Amniotic epithelial cell (primary cell): ENCODE measurements at places on chromosomes 11 and 22.

GRCh38 chr11:128311742-128312719 lies 275.3 kb downstream of the ETS1 start:
- no peak for DNase-seq

GRCh38 chr11:33941637-33942160 lies 49.8 kb upstream of the LMO2 start:
- peak; percentile 9 for DNase-seq

DNA sequence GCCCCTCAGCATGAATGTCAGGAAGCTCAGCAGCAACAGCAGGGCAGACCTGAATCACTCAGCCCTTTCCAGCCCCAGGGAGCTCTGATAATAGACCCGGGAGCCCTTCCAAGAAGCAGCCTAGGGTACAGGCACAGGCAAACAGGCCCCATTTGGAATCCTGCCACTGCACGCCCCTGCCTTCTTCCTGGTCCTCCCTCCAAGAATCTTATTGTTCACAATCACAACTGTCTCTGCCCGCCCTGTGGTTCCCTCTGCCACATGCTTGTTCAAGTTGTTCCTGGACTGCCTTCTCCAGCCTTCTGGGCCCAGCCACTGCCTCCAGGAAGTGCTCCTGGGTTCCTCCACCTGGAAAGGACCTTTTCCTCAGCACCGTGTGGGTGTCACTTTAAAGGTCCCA lies 54.6 kb downstream of the LRRC32 start:
- peak; percentile 54 for DNase-seq

DNA sequence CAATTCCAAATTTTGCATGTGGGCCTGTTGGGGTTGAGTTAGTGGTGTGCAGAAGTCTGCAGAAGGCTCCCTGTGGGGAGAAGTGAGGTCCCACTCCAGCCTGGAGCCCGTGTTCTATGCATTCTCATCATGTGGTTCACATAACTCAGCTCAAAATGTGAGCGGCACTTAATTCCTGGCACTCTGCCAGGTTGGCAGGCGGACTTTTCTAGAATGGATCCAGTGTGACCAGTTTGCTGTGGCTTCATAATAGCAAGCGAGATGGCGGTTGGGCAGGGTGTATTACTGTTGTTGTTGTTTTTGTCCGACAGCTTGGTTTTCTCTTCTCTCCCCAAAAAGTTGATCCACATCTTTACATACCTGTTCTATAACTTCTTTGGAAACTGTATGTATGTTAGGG lies 146.8 kb upstream of the TTC12 start:
- no peak for DNase-seq

DNA sequence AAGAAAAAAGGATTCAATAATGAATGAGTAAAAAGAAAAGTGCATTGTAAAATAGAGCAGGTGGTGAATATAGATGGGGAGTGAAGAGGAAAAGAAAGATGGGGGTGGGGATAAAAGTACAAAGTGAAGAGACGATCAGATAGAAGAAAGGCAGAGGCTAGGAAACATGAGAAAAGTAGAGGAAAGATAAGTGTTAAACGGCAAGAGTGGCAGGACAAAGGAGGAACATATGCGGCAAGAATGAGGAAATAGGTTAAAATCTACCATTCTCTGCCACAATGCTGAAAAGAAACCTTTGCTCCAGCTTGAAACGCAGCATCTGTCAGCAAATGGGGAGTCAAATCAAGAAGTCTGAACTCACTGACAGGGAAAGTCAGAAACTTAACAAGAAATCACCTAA lies 6.8 kb downstream of the FUT4 start:
- DNase-seq: no peak

DNA sequence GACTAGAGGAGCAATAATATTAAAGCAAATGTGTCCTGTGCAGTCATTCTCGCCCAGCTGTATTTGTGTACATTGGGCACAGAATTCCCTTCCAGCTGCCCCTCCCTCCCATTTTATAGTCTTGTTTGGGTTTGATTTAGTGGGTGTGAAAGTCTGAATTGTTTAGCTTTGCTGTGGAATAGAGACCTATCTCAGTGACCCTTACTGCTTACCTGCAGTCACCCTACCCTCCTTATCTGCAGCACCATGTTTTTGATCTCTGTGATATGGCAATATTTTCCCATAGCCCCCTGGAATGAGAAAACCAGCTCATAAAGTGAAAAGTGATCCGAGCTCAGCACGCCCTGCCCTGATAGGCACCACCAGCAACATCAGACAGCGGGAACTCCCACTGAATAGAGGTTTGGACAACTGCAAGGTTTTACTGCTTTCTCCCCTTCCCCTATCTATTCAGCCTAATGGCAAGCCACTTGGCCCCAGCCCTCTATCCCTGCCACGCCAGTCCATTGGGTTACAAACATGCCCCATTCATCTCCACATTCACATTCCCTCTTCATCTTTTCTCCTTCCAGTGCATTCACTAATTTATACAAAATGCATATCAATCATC lies 199.0 kb downstream of the ETS1 start:
- DNase-seq: no peak

DNA sequence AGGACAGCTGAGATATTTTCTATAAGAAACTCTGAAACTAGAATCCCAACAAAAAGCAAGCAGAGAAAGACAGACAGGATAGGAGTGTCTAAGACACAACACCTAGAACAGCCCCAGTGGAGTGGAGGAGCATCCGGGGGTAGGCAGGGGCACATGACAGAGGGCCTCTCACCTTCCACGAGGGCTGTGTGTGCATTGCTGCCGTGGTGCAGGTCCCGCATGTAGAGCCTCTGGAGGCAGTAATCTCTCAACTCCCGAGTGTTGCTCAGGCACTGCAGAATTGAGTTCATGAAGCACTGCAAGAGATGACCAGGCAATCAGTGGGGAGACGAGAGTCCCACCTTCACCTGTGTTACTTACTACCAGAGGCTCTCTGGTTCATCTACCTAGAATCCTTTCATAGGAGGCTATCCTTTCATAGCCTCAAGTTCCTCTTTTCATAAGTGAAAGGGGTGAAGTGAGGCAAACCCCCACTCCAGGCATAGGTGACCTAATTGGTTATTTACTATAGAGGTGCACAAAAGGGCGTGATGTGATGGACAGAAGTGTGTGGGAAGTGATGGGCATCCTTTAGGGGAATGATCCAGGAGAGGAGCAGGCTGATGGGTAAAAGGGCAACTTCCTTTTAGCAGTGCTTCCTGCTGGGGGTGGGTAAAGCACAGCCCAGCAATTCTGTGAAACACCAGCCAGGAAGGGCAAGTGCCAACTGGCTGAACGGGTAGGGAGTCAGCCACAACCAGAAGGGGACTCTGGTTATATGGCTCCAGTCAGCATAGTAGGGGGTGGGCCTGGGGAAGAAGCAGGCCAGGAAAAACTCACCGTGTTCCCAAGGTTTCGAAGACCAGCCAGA lies 13.1 kb upstream of the MFRP start:
- DNase-seq: no peak

- DNase-seq: no peak
Measured at GRCh38 chr11:121059605-121060004, 35.7 kb downstream of the TBCEL start.
